ENCODE measurements at places on chromosomes 6 and 20.

- DNase-seq = no peak
Observed at GRCh38 chr6:166488076-166488685, 98.3 kb downstream of the RAMACL start.

GRCh38 chr6:138691595-138692057 lies 81.9 kb upstream of the CCDC28A start:
- no peak for DNase-seq

DNA sequence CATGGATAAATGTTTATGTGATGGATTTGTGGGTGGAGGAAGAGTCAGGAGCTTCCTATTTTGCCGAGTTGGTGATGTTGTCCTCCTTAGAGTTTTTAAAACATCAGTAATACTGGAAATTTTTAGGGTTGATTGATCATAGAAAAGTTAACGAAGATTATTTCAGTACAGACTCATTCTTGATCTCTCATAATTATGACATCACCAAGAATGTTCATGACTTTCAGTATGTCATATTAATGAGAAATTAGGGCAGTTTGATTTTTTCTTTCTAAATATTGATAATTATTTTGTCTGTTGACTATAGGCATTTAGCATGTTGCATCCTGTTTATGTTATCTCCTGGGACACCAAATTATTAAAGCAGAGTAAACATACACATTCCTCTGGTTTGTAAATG lies 512.2 kb downstream of the CD109 start:
- DNase-seq = no peak

- no peak for DNase-seq
Observed at GRCh38 chr20:61514018-61514365, 261.9 kb downstream of the CDH4 start.

- DNase-seq = peak; percentile 57
Observed at GRCh38 chr20:47708953-47709833, 76.1 kb downstream of the SULF2 start.

- DNase-seq = no peak
Observed at GRCh38 chr6:19795211-19795610, 42.0 kb upstream of the ID4 start.

- DNase-seq = no peak
Observed at GRCh38 chr20:37201827-37202162, 22.4 kb upstream of the MROH8 start.

DNA sequence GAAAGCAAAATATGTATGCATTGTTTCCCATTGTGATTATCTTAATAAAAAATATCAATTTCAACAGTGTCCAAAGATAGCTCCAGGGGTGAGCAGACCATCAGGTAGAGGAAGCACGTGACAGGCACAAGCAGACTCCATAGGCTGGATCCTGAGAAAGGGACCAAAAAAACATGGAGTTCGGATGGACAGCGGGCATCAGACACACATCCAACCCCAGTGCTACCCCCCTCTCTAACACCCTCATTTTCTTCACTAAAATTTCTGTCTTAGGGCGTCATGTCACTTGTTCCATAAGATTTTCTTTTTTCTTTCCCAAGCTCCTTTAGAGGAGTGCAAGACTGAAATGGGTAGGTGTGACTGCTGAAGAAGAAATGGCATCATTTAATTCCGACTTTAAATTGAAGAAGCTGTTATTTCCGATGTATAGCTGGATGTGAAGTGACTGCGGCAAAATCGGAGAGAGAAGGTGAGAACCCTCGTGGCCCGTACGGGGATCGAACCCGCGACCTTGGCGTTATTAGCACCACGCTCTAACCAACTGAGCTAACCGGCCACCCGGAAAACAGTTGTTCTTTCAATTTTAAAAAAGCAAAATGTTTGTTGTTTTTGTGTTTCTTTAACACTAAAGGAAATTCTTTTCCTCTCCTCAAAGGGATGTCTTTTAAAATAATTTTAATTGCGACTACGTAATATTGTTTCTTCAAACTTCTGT lies 10.3 kb upstream of the PRSS16 start:
- no peak for DNase-seq

DNA sequence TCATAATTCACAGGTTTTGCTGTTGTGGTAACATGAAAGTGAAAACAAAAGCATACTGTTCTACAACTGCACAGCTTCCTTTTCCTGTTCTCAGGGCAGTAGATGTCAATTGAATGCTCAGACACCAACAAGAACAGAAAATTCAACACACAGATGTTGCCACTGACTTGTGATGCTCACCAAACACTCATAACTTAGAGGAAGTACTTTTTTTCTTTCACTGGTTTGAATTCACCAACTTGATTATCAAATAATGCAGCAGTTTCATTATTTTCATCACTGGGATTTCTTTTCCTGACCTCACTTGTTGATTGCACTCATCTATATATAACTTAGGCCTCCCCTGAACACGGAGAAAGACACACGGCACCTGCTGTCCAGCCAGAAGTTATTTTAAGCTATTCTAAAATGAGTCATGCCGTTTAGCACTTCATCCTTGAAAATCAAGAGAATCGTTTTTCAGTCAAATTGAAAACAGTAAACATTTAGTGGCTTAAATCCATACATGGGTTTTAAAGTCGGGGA lies 949 bp downstream of the TXLNB start:
- DNase-seq = no peak

DNA sequence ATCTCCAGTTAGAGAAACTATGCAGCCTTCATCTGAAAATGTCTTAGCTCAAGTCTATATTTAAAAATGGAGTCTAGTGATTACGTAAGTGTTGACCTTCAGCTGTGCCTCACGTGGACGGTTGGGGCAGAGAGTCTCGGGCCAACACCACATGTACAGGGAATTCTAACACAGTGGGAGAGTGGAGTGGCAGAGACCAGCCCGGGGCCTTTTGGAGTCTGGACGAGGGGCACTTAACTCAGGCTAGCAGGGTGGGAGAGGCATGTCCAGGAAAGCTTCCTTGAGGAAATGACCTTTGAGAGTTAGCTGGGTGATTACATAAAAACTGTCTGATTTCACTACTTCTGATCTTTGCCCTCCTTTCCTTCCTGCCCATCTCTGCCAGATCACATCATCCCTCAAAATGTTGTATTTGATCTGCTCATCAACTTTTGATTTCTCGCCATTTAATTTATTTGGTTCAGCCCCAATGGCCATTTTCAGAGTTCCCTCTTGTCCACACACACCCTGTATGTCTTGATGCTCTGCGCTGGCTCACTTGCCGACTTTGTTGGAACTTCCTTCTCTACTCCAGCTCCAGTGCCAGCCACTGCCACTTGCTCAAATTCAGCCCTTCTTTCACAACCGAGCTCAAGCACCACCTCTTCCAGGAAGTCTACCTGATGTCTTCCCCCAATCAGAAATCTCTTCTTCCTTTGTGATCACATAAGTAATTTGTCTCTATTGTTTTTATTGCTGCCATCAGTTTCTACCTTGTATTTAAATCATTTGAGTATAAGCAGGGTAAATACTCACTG lies 2.6 kb downstream of the ARMC2 start:
- no peak for DNase-seq

DNA sequence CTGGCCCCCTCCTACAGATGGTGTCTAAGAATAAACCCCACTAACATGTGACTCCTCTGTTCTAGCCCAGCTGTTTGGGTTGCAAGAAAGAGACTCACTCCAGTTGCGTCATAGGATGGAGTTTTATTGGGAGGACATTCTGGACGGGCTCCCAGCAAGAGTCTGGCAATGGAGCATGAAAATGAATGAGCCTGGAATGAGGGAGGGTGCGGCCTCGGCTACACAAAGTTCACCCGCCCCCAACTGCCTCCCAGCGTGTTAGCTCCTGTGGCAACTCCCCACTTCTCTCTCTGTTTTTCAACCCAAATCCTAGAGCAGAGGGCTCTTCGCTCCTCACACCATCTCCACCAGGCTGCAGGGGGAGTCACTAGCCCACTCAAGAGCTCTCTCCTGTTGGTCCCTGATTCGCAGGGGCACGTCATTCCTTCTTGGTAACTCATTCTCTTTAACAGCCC lies 5.1 kb upstream of the ADAM33 start:
- DNase-seq = peak; percentile 40

- peak; percentile 76 for DNase-seq
Observed at GRCh38 chr20:48603116-48603818, 224.5 kb downstream of the PREX1 start.

DNA sequence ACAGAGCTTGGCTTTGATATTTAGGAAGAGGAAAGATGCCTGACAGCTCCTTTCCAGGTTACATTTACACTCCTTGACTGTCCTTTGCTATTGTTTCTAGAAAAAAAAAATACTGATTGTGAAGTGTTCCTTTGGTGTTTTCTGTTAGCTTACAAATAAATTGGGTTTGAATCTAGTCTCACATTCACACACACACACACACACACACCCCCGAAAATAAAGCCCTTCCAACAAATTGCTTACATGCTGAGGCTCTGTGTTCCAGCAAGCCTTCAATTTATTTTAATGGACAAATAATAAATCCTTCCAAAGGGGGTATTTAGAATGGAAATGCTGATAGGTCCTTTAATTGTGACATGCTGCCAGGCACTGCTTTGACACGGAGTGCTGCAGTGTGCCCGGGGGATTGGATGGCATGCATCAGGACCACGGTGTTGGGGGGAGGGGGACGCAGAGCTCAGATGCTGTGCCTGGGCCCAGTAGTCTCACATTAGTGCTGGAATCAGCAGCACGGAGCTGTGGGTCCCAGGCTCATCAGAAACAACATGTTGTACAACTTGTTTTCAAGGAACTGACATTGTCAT lies 199.9 kb downstream of the CD83 start:
- DNase-seq = no peak

DNA sequence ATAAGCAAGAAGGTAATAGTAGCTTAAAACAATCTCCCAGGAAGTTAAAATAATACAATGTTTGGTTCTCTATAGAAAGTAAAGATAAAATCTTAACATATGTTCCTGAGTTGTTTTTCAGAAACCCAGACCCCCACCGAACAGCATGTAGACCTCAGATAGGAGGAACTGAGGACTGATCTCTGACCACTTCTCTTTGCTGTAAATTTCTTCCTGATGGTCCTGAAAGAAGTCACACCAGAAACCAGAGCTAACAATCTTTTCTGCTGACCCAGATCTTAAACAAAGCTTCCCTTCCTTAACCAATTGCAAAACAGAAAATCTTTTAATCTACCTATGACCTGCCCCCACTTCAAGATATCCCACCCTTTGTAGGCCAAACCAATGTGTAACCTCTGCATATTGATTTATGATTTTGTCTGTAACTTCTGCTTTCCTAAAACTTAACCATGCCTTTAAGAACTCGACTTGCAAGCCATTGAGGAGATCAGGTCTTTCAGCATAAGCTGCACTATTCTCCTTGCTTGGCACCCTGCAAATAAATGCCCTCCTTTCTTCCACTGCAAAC lies 21.9 kb upstream of the BEND6 start:
- no peak for DNase-seq

DNA sequence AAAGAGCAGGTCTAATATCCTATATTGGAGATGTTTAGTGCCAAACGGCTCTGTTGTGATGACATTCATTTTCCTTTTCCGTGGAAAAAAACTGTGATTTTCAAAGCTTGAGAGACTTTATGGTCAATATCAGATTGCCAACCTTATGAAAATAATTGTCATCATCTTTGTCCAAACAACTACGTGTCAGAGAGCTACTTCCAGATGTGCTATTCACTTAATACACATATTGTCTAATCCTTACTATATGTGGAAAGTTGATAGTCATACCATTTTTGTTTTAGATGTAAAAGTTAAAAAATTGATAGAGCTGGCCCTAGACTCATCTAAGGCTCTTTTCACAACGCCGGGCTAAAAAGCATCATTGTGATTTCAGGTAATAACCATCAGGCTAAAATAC lies 550.0 kb downstream of the PHF3 start:
- no peak for DNase-seq

DNA sequence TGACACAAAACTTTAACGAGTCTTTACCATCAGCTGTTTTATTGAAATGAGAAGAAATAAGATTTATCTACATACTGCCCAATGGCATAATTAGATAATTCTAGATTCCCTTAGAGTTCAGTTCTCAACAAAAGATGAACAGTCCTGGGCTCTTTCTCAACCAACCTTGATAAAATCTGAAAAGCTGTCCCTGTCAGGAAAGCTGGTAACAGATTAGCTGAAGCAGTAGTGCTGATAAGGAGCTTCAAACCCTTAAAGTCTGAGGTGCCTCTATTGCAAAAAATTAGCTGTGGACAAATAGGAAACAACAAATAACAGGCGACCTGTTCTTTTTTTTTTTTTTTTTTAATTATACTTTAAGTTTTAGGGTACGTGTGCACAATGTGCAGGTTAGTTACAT lies 35.9 kb upstream of the FAM135A start:
- DNase-seq = no peak

- no peak for DNase-seq
Observed at GRCh38 chr20:19047040-19047950, 165.1 kb upstream of the SLC24A3 start.

- DNase-seq = no peak
Observed at GRCh38 chr6:152605941-152606340, 31.2 kb downstream of the SYNE1 start.

- no peak for DNase-seq
Observed at GRCh38 chr6:34004706-34005105, 141.2 kb downstream of the GRM4 start.

GRCh38 chr6:36139991-36140710 lies 9.8 kb downstream of the MAPK13 start:
- DNase-seq = peak; percentile 48

DNA sequence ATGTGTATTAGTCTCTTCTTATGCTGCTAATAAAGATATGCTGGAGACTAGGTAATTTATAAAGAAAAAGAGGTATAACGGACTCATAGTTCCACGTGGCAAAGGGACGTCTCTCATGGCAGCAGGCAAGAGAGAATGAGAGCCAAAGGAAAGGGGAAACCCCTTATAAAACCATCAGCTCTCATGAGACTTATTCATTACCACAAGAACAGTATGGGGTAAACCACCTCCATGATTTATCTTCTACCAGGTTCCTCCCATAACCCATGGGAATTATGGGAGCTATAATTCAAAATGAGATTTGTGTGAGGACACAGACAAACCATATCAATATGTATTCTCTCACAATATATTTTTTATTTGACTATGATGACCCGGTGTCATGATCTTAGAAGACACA lies 109.1 kb downstream of the UTRN start:
- DNase-seq = no peak
